ENCODE measurements at places on chromosomes 16 and 17. TPM values are rescaled to one million over a fixed set of nuclear protein-coding genes. Genes with fewer than 3 reads are reported as not detected.

Gene CCL16
- total RNA-seq, result not detected

- no peak for DNase-seq
- no peak overlapping the region for H3K27ac ChIP-seq
- H3K36me3 ChIP-seq, result no peaks in the 10 kb centered on the region
- no peak overlapping the region for H3K4me3 ChIP-seq
- no peaks in the 10 kb centered on the region for H3K4me1 ChIP-seq
These were observed 790.8 kb upstream of the SOX9 start for GRCh38 chr17:71330099-71330375.

DNA sequence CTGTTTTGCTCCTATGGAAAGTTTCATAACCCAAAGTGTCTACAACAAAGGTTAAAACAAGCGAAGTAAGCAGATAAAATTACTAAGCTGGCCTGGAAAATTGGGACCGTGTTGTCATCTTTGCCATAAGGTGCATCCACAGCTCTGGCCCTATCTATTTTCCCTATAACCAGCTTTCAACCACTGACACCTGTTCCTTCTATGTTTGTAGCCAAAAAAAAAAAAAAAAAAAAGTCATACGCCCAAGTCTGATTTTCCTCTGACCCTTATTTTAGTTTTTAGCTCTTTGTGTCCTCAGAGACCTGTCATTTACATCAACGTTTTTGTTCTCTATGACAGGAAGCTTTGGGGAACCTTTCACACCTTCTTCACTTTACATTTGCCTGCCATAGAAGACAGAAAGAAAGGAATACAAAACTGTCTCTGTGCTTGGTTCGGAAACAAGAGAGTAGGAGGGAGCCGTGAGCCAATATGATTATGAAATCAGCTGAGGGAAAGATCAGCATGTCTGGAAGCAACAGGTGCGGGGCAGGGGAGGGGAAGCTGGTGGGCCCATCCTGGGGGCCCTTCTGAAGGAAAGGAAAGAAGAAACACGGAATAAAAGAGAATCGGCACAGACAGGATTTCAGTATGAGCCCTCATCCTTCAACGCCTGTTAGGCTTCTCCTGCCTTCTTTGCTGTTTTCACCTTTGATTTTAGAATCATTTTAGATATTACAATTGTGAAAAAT, 8.5 kb downstream of the HS3ST3A1 start:
- H3K27ac ChIP-seq, result no peak overlapping the region
- H3K4me3 ChIP-seq, result no peak overlapping the region

- H3K27me3 ChIP-seq, result no peaks in the 10 kb centered on the region
- no peak for DNase-seq
- H3K36me3 ChIP-seq, result peaks cover 66% of the 10 kb centered on the region
- H3K4me1 ChIP-seq, result peaks cover 16% of the 10 kb centered on the region
- no peak overlapping the region for H3K4me3 ChIP-seq
- no peak overlapping the region for H3K27ac ChIP-seq
These were observed 114.5 kb upstream of the C17orf78 start for GRCh38 chr17:37261286-37261685.

Gene TBC1D3H
- total RNA-seq, result not detected

DNA sequence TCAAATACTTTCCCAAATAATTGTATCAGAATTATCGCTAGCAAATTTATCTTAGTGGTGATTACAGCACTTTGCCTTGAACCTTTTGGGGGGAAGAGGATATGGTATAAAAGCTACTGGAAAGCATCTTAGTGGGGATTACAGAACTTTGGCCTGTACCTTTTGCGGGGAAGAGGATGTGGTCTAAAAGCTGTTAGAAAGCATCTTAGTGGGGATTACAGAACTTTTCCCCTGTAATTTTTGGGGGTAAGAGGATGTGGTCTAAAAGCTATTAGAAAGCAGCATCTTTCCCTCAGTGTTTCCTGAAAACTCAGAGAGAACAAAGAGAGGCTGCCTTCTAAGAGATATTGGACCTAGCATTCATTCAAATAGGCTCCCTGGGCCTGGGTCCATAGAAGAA, 4.1 kb downstream of the SLFN12 start:
- no peaks in the 10 kb centered on the region for H3K27me3 ChIP-seq
- peak overlapping the region; percentile 20 for H3K27ac ChIP-seq
- DNase-seq, result no peak
- H3K4me1 ChIP-seq, result peaks cover 39% of the 10 kb centered on the region
- peaks cover 45% of the 10 kb centered on the region for H3K36me3 ChIP-seq
- no peak overlapping the region for H3K4me3 ChIP-seq

Gene IL21R
- 84.2 TPM for total RNA-seq

GRCh38 chr17:32626379-32626791, 139.6 kb downstream of the CDK5R1 start:
- no peak overlapping the region for H3K4me3 ChIP-seq
- H3K27ac ChIP-seq, result no peak overlapping the region
- H3K4me1 ChIP-seq, result no peaks in the 10 kb centered on the region
- H3K36me3 ChIP-seq, result no peaks in the 10 kb centered on the region
- H3K27me3 ChIP-seq, result no peaks in the 10 kb centered on the region
- no peak for DNase-seq

Gene MIF4GD
- total RNA-seq, result 51.5 TPM

GRCh38 chr17:40110026-40110845, 9.8 kb upstream of the NR1D1 start:
- H3K4me1 ChIP-seq, result peaks cover 64% of the 10 kb centered on the region
- no peak overlapping the region for H3K4me3 ChIP-seq
- peaks cover 2% of the 10 kb centered on the region for H3K27me3 ChIP-seq
- no peak for DNase-seq
- no peak overlapping the region for H3K27ac ChIP-seq

DNA sequence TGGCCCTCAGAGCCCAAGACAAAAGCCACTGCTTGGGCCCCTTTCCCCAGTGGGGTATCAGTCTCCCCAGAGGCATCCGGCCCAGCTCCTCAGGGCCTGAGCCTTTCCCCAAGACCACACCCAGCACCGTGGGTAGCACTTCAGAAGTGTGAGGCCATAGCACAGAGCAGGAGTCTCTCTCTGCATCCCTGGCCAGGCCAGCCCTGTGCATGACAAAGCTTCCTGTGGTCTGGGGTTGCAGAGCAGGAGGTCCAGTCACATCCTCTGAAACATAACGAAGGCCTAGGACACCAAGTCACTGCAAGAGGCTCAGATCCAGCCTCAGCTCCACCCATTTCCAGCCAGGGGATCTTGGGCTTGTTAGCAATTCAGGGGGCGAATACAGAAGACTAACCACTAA, 56.8 kb upstream of the ZNF423 start:
- no peaks in the 10 kb centered on the region for H3K4me1 ChIP-seq
- no peak overlapping the region for H3K27ac ChIP-seq
- H3K4me3 ChIP-seq, result no peak overlapping the region
- no peak for DNase-seq
- H3K27me3 ChIP-seq, result no peaks in the 10 kb centered on the region

DNA sequence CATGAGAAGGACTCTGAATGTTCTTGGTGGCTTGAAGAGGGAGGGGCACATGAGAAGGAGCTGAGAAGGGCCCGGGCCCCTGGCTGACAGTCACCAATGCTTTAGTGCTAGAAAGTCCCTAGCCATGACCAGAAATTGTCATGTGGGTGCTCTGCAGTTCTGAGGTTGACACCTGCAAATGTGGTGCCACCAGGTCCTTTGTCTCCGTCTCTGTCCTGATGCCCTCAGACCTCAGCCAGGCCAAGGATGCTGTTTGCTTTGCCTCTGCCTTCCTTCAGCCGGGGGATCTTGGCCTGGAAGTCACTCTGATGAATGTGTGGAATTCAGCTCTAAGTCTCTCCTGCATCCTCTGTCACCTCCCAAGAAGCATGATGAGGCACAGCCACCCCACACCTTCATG, 63.6 kb downstream of the TNFRSF13B start:
- peaks cover 12% of the 10 kb centered on the region for H3K4me1 ChIP-seq
- no peak overlapping the region for H3K27ac ChIP-seq
- no peak overlapping the region for H3K4me3 ChIP-seq
- H3K36me3 ChIP-seq, result no peaks in the 10 kb centered on the region

GRCh38 chr16:87626401-87626800, 24.1 kb downstream of the JPH3 start:
- no peaks in the 10 kb centered on the region for H3K36me3 ChIP-seq
- H3K4me3 ChIP-seq, result no peak overlapping the region
- no peaks in the 10 kb centered on the region for H3K27me3 ChIP-seq
- no peak for DNase-seq
- no peaks in the 10 kb centered on the region for H3K4me1 ChIP-seq

Gene AOC3
- 2.4 TPM for total RNA-seq

All from activated T-helper 2 cell treated with anti-CD3 and anti-CD28 coated beads, Interferon-gamma antibody, Interleukin-2, Interleukin-4, amounts not matched to agents 10 μg/mL and 5 μg/mL and 100 μg/mL, durations not matched to agents 14 hours and 24 hours and 36 hours (primary cell).